Aortic smooth muscle cell (primary cell): ENCODE measurements at places on chromosomes 5 and 9. TPM values are rescaled to one million over a fixed set of nuclear protein-coding genes. Genes with fewer than 3 reads are reported as not detected.

The GGTA1 gene
- 1.3 and 2.8 TPM in 2 replicates for total RNA-seq

The PCDHB8 gene
- total RNA-seq = 0.62 and 1.1 TPM in 2 replicates

The PAPPA gene
- 8.6 and 21.9 TPM in 2 replicates for total RNA-seq

The IL13 gene
- total RNA-seq = not detected in 2 replicates

The ABO gene
- total RNA-seq = not detected in 2 replicates
